Stimulated activated naive CD4-positive, alpha-beta T cell treated with Interleukin-2 at 50 U/mL for 16 hours (primary cell): ENCODE measurements at places on chromosomes 2 and 18.
A peak's percentile ranks its signal among the peaks of the same experiment; 100 is the strongest.

- no peak for DNase-seq
These were observed 285.2 kb downstream of the MYCN start for GRCh38 chr2:16225545-16225944.

GRCh38 chr2:27408601-27409320 lies 630 bp downstream of the PPM1G start:
- DNase-seq: peak; percentile 24

GRCh38 chr2:162113776-162114168 lies 38.3 kb downstream of the GCG start:
- DNase-seq: no peak

- no peak for DNase-seq
These were observed 19.5 kb downstream of the GPR45 start for GRCh38 chr2:105261061-105261460.

DNA sequence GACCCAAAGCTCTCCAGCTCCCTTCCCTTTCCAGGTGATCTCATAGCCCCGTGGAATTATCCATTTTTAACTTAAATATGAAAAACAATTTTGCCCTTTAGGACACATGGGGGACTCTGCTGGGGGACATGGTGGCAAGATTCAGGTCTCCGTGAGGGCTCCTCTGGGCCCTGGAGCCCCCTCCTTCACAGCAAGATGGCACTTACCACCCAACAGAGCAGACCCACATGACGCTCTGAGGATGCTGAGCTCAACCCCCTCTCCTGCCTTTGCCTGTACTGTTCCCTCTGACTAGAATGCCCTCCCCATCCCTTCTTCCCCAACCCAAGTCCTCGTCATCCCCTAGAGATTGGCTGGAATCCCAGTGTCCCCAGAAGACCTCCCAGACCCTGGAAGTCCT lies 17.2 kb downstream of the TEX51 start:
- no peak for DNase-seq

DNA sequence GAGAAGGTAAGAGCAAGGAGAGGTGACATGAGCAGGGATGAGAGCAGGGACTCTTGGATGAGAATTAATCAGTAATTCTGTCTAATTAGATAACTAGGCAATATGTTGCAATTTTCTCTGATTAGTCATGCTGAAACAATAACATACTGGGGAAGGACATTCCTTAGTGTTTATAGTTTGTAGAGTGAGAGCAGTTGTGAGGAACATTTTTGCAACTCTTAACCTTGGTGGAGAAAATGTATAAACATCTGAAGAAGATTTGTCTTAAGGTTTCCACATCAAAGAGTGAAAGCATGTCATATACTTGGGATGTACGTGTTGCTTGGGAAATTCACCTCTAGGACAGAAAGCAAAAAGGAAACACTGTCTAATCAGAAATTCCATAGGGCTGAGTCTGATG lies 955.4 kb upstream of the FANCL start:
- no peak for DNase-seq

DNA sequence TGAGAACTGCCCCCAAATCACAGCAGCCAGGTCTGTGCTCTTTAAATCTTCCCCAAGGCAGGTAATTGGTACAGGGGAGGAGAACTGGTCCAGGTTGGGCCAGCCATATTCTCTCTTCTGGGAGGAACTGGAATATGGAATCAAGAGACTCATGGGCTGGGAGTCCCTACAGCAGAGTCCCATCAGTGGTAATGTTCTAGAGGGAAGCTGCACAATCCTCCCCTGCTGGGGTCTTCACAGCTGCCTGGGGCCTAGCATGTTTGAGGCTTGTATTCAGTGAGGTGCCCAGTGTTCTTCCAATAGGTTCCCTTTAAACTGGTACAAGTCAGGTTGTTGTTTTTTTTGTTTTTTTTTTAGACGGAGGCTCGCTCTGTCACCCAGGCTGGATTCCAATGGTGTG lies 21.1 kb upstream of the EGR4 start:
- DNase-seq: no peak

DNA sequence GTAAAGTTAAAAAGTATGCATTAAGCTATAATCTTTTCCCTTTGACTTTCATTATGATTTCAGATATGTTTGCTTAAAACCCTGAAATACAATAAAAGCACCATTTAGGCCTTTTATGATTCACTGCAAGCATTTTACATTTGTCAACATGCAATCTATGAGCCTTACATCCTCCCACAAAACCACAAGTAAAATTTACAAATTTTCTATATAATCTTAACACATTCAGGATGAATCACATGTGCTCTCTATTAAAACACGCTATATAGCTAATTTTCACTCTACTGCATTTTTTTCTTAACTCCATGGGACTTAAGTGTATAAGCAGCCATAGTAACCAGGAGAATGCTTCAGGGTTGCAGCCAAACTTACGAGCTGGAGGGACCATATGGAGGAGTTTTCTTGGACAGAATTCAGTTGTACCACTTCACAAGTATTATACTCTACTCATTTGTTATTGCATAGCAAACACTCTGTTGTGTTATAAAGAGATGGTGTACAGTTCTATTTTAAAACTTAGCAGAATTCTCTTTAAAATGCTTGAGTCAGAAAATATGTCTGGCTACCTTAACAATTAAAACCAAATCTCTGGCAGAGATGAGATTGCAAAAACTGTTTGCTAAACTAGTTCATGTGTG lies 293.2 kb downstream of the ALK start:
- no peak for DNase-seq

DNA sequence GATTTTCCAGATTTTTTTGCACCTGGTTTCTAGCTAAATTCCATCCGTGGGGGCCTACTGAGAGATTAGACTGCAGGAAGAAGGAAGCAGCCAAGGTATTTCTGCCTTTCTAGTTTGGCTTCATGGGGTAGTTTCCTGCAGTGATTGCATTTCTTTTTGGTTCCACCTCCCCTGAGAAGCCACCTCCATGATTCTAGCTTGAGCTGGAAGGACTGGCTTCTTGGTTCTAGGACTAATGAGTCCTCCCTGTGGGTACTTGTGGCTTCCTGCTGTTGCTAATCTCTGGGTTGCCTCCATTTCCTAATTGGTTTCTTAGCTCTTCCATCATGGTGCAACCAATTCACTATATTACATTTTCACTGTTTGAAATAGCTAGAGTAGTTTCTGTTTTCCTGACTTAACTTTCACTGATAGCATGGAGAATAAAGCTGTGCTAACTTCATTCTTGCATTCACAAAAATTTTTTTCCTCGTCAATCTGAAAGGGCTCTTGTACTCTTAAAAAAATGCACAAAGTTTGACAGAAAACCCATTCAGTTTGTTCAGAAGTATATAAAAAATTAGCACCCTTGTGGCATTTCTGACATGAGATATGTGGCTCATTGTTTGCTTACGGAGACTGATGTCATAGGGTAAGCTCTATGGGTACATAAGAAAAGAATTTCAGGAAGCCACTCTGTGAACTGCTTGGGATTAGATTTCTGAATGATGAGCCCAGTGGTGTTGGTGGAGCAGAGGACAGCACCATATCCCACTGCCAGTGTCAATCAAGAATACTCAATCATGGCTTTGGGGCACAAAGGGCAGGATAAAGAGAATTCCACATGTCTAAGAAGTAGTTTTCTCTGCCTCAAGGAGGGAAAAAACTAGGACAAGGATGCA lies 242.8 kb upstream of the RBMS1 start:
- DNase-seq: no peak

DNA sequence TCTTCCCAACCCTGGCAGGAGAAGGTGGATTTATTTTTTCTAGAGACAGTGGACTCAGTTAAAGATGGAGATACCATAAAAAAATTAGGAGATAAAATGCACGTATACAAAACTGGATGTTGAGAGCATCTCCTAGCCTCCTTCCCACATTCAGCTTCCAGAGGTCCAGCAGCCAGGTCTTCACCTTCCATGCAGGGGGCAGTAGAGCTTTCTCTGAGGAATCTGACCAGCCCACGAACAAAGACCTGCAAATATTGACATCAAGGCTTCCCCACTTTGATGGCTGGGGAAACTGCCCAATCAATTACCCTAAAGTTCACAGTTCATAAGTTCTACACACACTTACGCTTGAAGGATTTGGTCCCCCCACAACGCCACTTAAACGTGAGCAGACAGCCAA lies 24.5 kb downstream of the AQP4 start:
- DNase-seq: no peak

- DNase-seq: no peak
These were observed 34.9 kb upstream of the HPCAL1 start for GRCh38 chr2:10267551-10268465.

DNA sequence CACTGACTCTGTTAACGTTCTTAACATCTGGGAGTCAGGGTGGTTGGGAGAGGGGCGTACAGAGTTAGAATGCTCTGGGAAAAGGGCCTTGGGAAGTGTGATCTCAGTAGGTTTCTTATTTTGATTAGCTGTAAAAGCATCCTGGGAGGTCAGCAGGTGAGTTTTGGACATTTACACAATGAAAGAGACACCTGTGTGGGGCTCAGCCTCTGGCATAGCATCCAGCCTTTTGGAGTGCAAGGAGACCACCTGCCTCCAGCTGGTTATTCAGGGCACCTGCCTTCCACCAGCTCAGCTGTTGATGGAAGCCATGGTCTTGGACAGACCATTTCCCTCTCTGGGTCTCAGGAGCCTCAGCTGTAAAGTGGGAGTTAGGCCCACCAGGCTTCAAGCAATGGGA lies 49.7 kb downstream of the ACAA2 start:
- DNase-seq: no peak

DNA sequence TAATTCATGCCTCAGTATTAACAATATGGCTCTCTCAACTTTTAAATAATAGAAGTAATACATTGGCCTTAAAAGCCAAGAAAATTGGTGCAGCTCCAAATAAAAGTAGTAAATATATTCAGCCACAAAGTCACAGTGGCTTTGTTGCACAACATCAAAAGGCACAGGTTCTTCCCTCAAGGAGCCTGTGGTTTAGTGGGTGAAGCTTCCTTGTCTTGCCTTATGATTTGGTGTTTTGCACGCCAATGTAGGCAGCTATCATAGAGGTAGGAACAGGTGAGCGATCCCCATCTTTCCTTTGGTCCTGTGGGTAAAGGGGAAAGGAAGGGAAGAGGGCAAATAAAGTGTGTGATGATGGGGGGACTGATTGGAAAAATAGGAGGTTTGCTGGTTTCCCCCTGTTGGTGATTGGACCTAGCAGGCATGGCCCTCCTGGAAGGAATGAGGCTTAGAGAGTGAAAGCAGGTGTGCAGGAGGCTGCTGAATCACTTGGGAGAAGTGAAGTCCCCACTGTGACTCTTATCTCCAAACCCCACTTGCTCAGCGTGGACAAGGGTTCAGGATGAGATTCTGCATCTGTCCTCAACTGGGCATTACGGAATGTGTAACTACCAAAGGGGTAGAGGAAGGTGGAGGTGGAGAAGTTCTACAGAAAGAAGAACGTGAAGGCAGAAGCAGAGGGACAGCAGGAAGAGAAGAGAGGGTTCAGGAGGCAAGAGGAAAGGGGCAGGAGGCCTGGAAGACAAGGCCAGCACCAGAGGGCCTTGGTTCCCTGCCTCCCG lies 20.1 kb upstream of the TNP1 start:
- DNase-seq: no peak

DNA sequence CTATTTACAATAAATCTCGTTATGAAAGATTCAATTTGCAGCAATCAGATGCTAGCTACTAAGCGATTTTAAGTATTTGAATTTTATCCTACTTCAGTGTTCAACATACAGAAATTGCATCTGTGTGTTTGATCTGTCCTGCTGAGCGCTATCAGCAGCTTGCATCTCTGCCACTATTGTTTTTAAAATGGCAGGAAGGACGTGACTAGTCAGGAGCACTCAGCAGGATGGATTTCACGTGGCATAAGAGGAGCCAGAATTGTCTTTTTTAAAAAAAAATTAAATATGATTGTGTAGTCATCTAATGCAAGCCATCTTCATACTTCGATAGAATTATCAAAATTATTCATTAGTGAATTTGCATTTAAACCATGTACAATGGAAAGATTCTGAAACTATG lies 2.8 kb upstream of the KLHL14 start:
- no peak for DNase-seq

DNA sequence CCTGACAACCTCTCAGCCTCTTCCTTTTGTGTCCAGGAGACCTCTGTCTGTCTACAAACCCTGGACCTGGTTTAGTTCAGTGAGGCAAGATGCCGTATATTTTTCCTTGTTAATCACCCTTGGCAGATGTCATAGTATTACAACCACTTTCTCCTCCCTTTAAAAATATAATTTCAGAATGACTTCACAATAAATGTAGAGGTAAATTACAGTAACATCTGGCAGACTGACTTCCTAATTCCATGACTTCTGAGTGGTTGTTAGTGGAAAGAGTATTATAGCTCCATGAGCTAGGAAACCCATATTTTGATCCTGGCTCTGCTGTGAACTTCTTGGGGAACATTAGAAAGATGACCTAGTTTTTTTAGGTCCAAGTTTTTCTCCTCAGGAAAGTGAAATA lies 39.5 kb downstream of the SPATS2L start:
- no peak for DNase-seq

DNA sequence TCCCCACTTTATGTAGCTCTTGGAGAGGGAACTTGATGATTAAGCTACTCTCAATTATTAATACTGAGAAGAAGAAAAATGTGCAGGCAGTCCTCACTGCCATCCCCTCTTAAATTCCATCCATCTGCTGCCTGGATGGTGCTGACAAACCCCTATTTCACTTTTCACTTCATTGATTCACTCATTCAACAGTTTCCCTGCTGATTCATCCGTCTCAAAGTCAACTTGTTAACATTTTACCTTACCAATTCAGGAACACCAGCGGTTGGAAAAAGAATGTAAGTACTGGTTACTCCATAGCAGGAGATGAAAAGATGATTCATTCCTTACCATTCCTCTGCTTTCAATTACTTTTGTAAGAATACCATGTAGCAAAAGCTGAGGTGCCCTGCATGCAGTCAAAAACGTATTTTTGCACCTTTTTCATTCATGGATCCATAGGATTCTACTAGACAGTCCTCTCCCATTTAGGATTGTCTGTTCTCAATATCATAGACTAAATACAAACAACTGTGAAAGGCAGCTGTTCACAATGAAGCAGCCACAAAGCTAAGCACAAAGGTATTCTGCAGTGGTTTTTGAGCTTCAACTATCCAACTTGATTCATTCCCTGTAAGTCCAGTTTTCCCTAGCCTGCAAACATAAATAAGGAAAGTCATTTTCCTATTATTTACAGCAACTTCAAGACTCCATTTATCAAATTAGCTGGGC lies 262.0 kb downstream of the MREG start:
- DNase-seq: no peak

GRCh38 chr18:61308004-61308403 lies 25.2 kb upstream of the CDH20 start:
- DNase-seq: no peak

DNA sequence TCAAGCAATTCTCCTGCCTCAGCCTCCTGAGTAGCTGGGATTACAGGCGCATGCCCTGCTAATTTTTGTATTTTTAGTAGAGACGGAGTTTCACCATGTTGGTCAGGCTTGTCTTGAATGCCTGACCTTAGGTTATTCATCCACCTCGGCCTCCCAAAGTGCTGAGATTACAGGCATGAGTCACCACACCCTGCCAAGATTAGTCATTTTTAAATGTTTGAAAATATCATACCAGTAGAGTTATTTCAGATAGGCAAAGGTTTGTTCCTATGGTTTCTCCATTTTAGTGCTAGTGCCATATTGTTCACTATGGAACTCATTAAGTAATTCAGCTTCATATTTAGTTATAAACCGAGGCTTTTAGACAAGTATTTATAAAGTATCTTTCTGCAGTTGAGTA lies 52.3 kb downstream of the HIBCH start:
- DNase-seq: no peak

GRCh38 chr2:15069149-15069548 lies 436.6 kb downstream of the LRATD1 start:
- DNase-seq: no peak

GRCh38 chr2:173584676-173585458 lies 230.2 kb downstream of the CDCA7 start:
- no peak for DNase-seq

GRCh38 chr2:221787561-221787960 lies 215.5 kb upstream of the EPHA4 start:
- no peak for DNase-seq

GRCh38 chr2:100865816-100866460 lies 46.0 kb downstream of the NPAS2 start:
- DNase-seq: no peak
